ENCODE measurements at places on chromosomes 1 and 21.

- DNase-seq, result no peak
Observed at GRCh38 chr1:1285102-1285571, 4.9 kb downstream of the SCNN1D start.

GRCh38 chr1:100581096-100581705, 43.3 kb downstream of the GPR88 start:
- DNase-seq, result no peak

- DNase-seq, result no peak
Observed at GRCh38 chr1:36112823-36113222, 12.2 kb downstream of the COL8A2 start.

DNA sequence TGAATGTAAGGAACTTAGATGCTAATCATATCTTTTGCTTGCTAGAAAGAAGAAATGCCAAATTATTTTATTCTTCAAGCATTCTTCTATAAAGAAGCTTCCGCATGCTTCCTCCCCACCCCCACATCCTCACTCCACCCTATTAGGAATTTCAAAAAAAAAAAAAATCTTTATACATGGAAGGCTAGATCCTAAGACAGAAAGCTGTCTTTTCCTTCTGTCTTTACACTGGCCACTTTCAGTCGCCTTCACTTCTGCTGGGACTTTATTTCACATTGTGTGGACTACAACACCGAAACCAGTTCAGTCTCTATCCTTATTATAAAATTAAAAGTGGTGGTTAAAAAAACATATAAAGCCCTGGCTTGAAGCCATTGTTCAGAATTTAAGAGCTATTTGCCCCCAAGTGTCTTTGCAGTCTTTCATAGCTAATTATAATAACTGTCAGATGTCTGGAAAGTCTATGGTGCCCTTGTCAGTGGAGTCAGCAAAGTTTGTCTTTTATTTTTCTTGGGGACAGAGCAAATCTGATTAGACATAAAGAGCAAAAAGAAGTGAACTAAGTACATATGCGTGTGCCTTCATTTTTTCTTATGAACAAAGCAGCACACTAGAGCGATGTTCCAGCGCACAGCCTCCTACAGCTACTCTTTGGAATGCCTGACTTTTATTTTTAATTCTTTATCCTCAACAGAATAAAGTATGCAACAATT, 297.7 kb downstream of the PTPRC start:
- peak; percentile 42 for DNase-seq

- DNase-seq, result no peak
Observed at GRCh38 chr1:45008516-45008915, 2.6 kb downstream of the HECTD3 start.

DNA sequence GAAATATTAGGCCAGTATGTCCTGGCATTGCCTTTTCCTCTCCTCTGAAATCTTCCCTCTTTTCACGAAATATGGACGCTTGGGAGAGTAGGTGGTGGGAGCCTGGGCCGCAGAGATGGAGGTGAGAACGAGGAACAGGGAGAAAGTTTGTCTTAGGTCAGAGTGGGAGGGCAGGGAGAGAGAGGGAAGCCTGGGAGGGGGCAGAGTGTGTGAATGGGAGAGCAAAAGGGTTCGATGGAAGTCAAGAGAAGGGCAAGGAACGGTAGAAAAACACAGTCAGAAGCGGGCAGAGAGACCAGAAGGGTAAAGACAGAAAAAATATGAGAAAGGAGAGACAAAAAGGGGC, 1.2 kb downstream of the TRABD2B start:
- DNase-seq, result no peak

DNA sequence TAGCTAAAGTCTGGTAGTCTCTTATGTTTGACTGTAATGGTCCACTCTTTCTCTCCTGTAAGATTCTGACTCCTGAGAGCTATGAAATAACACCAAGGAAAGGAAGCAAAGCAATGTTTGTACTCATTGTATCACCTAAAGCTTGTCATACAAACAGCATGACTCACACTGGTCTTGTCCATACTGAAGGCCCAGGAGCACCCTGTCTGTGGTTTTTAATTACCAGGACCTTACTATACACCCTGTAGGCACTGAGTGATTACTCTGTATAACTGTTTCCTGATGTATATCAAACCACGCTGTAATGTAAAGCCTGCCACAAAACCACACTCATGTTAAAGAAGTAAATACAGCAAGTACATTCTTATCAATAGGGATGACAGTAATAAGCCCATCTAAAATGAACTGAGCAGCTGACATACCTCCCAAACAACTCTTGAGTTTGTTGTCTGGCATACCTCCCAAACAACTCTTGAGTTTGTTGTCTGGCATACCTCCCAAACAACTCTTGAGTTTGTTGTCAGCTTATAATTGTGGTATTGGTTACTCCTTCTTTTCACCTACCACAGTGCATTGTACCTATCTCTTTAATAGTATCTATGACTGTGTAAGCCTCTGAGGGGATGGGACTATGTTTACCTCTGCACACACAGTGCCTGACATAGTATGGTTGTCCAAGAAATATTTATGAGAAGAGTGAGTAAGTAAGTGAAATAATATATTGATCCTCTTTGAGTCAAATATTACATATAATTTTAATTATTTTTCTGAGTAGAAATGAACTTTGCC, 11.6 kb upstream of the TNFSF18 start:
- DNase-seq, result no peak

- DNase-seq, result no peak
Observed at GRCh38 chr1:33946836-33947235, 83.0 kb downstream of the HMGB4 start.

DNA sequence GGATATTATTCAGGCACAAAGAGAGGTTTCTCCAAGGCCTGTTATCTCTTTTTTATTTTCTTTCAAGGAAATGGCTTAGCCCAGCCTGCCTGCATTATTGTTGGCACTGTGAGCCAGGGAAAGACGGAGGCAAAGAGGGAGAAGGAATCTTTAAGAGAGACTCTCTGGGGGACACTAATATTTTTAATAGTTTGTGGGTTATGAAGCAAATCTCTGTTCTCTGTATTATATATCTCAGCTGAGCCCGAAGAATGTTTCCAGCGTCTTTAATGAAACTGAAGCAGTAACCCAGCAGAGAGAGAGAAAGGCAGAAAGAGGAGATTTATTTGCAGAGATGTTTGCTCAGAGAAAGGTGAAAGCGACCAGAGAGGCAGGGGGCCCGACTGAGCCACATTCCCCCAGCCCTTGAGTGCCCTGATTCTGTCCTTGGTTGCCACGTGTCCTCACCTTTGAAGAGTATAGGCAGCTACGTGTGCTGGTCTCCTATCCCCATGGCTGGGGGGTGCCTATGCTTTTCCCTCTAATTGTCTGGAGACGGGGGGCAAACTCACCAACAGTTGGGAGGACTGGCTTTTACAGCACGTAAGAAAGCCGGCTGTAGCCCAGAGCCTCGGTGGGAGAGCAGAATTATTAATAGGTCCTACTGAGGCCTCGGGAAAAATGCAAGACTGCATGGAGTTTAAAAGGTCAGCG, 166.4 kb downstream of the TRABD2B start:
- DNase-seq, result no peak

GRCh38 chr21:43352568-43353281, 74.2 kb downstream of the SIK1 start:
- DNase-seq, result no peak

DNA sequence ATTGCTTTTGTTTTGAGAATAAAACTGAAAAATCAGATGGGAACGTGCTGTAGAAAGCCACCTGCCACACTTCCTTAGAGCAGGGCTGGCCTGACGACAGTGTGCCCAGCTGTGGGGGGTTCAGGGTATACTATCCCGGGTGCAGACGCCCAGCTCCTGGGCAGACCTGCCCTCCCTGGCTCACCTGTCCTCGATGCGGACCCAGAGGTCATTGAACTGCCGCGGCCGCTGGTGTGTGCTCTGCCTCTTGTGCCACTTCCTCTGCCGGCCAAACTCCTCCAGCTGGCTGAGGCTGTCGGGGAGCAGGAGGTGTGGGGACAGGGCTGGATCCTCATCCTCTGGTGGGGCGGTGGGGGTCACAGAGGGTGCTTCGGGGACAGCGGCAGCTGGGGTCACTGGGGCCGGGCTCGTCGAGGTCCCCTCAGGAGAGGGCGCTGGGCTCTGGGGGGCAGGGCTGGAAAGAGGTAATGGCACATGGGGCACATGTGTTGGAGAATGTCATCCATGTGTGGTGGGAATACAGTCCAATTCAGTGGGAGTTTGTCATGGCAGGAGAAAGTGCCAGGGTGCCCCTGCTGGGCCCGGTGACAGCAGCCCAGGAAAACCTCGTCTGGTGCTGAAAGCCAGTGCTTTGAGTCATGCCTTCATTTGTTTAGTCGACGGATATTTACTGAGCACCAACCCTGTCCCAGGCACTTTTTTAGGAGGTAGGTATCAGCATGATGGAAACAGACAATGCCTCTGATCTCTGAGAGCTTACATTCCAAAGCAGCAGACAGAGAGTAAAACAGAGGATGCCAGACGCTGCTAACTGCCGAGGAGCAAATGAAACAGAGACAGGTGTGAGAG, 222.0 kb downstream of the TRABD2B start:
- no peak for DNase-seq

DNA sequence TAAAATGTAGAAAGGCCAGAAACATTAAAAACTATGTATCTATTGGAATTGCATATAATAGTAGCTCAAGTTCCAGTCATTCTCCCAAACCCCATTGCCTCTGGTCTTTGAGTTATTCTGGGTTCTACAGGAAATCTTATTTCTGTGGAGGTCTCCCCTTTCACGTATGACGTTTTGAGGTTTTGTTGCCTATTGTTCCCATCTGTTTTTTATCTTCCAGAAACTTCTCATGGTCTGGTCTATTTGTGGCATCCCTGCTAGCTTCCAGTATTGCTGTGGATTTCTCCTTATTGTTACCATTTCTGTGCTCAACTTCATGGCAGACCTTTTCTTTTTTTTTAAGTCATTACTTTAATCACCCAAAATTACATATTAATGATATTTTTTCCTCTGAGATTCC, 43.3 kb downstream of the DTL start:
- DNase-seq, result no peak

DNA sequence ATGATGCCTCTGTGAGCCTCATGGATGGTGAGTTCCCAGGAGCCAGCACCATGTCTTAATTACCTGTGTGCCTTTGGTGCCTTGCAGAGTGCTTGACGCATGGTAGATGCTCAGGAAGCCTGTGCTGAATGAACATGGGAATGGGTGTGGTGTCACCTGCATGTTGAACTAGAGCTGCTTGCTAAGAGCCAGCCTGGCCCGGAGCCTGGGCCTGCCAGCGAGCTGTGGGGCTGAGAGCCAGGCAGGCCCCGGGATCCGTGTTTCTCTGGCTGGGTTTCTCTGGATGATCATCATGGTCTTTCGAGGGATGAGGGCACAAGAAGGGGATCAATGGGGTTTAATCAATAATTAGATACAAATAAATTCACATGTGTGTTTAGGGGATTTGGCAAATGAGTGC, 6.7 kb upstream of the TEX35 start:
- DNase-seq, result no peak

DNA sequence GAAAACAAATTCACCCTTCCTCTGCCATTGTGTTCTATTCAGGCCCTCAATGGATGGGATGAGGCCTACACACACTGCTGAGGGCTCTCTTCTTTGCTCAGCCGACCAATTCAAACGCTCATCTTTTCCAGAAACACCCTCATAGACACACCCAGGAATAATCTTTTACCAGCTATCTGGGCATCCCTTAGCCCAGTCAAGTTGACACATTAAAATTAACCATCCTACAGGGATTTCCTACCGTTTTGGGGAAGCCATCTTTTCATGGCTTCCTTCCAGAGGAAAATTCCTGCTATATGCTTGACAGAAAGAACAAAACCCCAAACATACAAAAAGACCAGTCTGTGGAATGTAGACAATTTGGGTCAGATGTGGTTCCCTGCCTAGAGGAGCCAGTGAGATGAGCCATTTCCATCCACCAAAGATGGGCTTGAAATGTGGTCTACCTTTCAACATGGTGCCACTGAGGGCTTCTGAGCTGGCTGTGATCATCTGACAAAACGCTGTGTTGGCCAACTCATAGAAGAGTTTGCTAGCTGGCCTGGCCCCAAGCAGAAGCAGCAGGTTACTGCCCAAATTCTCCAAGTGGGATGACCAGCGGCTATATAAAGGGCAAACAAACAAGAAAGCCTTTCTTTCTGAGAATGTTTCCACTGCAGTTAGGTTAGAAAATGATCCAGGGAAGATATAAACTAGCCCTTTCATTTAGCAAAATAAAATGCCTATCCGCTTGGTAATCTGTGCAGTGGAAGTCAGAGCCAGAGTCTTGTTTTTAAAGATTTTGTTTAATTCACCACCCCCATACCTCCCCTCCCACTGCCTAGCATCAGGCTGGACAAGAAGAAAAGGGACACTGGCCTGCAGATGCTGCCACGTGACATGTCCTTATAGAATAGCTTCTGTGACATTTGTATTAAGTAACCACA, 69.1 kb upstream of the MRPS6 start:
- no peak for DNase-seq

GRCh38 chr1:37840711-37841110, 18.7 kb downstream of the MTF1 start:
- DNase-seq, result no peak

GRCh38 chr1:167747988-167748387, 26.2 kb downstream of the MPZL1 start:
- DNase-seq, result no peak

DNA sequence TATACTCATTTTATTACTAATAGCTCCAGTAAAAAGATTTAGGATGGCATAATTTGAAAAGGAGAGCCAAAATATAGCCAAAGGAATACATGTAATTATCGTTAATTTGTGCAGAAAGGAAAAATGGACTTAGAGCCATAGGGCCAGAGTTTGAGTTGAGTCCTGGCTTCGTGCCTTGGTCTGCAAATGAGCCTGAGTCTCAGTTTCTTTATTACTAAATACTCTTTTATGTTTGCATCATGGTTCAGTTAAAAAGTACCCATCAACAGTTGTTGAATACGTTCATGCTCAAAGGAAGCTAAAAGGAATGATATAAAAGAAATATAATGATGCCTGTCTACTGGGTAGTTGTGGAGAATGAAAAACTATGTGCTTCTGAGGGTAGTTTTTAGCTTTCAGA, 155.7 kb upstream of the FAM78B start:
- no peak for DNase-seq

GRCh38 chr1:76625886-76626678, 241.2 kb upstream of the ST6GALNAC5 start:
- no peak for DNase-seq

DNA sequence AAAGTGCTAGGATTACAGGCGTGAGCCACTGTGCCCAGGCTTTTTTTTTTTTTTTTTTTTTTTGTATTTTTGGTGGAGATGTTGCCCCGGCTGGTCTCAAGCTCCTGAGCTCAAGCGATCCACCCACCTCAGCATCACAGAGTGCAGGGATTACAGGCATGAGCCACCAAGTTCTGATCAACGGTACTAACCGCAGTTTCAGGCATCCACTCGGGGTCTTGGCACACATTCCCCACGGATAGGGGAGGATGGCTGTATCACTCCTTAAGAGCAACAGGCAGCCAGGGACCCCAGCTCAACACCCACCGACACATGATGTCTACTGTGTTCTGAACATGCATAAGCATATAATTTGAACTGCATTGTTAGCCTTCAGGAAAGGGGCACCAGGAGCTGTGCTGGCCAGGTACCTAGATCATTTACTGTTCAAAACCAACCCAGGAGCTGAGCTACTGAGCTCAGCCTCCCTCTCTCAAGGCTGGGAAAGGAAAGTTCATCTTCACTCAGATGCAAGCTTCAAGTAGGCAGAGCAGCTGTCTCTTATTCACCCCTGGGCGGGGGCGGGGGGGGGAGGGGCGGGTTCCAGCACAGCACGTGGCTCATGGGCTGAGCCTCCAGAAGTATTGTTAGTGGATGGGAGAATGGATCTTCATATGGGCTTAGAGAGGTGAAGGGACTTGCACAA, 24.7 kb downstream of the CAPZB start:
- DNase-seq, result no peak

GRCh38 chr1:221217029-221217428, 337.8 kb downstream of the HLX start:
- no peak for DNase-seq
